ENCODE measurements at places on chromosomes 5 and 9.

GRCh38 chr5:141420855-141421488 lies at the start of gene PCDHGA11:
PCDHGA11 (plus strand) TSS chr5:141421051; CDS start chr5:141421228, 177 bp downstream.
- DNase-seq, result peak; percentile 76

DNA sequence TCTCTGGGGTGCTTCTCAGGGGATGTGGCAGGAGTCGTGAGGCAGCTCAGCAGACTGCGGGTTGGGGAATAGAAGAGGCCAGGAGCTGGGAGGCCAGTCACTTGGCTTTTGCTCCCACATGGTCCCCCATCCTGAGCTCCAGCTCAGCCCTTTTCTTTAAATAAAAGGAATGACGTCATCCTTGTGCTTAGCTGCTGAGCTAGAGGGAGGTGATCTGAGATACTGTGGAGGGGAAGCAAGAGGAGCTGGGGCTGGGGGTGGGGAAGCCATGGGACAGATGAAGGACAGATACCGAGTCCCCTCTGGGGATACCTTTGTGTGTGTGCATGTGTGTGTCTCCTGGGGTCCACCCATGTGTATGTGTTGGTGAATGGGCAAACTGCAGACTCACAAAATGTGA lies 89.0 kb upstream of the ARAP3 start:
- DNase-seq, result no peak

DNA sequence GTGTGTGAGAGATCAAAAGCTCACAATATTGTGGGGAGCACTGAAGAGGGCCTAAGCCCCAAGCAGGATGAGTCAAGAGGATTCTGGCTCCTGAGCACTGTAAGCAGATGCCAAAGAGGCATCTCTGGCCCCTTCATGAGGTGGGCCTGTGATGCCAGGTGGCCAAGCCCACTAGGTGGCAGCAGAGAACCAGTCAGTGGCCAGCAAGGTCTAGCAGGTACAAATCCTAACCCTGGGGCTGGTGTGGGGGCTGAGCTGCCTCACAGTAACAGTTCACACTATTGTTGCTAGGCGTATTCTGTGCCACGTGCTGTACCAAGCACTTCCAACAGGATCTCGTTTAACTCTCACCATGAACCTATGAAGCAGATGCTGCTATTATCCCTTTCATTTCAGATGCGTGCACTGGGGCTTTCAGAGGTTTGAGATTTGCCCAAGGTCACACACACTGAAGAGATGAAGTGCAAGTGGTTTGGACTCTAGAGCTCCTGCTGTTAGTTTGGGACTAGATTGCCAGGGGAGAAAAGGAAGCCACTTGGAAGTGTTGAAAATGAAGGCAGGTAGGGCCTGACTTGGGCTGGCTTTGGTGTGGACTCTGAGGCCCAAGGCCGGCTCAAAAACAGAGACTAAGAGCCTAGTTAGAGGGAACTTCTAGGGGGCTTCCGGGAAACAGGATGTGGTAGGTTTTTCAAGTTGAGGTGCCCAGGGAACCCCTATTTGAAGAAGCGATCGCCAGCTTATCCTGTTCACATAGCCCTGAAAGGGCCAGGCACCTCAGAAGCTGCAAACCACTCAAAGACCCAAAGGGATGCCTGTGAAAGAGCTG lies 4.4 kb upstream of the MLANA start:
- DNase-seq, result peak; percentile 51

- no peak for DNase-seq
Observed at GRCh38 chr9:77648234-77649108, at the start of gene GNA14. GNA14 (minus strand) TSS chr9:77648322; CDS start chr9:77647793, 529 bp downstream.

DNA sequence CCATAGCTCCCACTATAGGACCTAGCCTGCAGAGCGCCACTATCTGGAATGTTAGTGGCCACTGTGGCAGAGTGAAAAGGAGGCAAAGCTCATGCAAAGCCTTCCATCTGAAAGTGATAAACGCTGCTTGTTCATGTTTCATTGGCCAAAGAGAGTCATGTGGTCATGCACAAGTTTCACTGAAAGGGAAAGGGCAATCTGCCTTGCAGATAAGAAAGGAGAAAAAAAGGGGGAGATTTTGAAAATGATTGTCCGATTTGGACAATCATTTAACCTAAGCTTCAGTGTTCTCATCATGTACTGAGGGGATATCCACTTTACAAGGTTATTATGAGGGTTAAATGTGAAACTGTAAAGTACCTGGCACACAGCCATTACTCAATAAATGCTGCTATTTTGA lies 9.0 kb upstream of the MOB3B start:
- DNase-seq, result no peak

DNA sequence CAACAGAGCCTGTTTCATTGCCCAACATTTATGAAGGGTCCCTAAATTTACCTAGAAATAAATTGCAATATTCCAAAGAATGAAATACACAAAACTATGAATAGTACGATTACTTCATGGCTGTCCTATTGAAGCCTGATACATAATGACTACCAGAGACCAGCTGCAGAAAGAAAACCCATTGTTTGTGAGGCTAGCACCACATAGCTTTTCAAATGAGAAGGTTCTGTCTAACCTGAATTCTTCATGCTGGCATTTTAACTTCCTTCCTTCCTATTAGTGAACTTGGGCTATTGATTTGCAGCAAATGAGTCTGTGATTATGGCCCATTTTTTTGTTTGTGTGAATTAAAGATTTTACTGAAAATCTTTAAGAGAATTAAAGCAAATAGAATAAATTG lies 47.3 kb downstream of the MEGF10 start:
- DNase-seq, result no peak

GRCh38 chr9:135503371-135504261 lies 3.1 kb downstream of the MRPS2 start:
- no peak for DNase-seq

- no peak for DNase-seq
Observed at GRCh38 chr5:133848341-133848811, 120.0 kb downstream of the C5orf15 start.

DNA sequence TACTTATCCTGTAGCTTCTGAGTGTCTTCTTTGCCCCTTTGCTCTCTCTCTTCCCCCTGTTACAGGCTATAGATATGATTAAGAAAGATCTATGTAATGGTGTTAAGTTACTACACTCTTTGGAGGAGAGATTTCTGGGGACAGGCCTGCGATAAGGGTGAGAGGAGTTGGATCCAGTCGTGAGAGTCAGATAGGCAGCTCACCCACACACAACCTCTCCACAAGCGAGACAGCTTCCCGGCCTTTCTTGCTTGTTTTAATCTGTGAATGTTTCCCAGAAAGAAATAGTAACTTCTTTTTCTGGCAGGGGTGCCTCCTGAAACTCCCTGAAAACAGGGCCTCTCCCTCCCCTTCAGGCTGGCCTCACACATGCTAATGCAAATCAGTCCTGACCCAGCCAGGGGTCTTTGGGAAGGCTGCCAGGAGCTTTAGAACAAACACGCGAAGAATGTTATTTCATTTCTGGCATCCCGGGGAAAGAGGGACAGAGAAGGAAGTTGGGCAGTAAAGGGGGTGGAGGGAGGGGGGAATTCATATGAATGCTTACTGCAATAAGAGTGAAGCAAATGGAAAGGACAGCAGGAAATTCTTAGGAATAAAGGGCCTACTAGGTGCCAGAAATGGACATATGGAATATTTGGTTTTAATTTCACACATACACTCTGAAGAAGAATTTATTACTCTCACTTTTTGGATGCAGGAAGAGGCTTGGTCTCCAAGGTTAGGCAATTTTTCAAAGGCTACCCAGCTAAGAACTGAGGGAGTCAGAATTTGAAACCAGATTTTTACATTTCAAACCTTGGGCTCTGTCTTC lies 215.8 kb upstream of the TRIM32 start:
- DNase-seq, result no peak
